ENCODE measurements at places on chromosomes 3 and 15.

- DNase-seq = no peak
Measured at GRCh38 chr15:81385721-81386076, 11.7 kb upstream of the TMC3 start.

DNA sequence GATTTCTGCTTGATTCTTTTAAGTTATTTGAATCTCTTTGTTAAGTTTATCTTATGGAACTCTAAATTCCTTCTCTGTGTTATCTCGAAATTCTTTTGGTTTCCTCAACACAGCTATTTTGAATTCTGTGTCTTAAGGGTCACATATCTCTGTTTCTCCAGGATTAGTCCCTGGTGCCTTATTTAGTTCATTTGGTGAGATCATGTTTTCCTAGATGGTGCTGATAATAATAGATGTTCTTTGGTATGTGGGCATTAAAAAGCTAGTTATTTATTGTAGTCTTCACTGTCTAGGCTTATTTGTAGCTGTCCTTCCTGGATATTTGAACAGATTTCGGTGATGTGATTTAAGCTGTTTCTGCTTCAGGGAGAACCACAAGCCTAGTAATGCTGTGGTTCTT, 615.6 kb upstream of the NECTIN3 start:
- DNase-seq = no peak

- DNase-seq = no peak
Measured at GRCh38 chr3:46463120-46463867, 1.4 kb downstream of the LTF start.

GRCh38 chr3:189269365-189269764, 97.6 kb downstream of the TPRG1 start:
- DNase-seq = no peak

DNA sequence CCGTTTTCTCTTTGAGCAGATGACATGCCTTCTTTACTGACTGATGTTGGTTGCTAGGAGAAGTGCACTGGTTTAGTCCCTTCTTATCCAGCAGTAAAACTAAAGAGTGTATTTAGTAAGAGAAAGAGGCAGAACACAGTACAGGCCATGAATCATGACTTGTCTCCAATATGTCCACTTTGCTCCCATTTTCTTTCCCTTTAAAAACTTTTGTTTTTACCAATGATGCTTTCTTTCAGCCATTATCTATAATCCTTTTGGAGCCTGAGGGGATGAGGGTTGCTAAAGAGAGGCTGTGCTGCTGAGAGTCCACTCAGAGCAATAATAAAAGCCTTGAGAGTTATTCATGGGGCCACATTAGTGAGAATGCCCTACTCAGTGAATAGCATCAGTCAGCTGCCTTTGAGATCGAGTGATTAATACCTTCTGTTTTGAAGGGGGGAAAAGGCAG, 12.2 kb downstream of the ROBO2 start:
- DNase-seq = no peak

DNA sequence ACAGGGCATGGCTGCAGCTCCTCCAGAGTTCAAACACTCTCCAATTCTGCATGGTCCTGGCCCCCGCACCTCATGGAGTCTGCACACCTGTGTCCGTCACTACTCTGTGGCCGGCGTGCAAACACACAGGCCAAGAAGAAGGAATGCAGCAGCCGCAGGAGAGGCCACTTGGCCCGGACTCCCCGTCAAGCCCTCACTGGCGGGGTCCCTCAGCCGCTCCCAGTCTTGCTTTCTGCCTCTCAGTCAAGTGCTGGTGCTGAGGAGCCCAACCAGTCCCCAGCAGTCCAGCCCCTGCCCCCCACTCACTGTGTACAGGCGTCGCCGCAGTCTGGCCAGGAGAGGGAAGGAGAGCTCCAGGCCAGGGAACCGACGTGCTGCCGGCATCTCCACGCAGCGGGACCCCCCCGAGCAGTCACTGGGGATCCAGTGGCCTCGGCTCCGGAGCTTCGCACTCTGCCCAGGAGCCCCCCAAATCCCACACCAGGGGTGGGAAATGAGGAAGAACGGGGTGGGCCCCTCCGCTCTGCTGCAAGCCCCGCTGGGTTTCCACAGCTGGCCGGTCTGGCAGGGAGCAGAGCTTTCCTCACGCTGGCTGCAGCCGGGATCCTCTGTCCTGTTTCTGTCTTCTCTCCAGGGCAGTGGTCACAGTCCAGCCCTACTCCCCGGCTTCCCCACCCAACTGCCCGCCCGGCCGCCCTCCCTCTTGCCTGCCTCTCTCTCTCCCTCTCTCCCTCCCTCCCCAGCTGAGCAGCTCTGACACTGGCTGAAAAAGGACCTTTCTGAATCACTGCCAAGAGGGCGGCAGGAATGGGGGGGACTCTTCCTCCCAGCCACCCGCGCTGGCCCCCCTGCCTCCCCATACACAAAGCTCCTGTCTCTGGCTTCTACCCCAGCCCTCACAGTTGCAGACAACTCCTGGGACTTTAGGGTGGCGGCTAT, 16.0 kb downstream of the TNK2 start:
- DNase-seq = no peak

DNA sequence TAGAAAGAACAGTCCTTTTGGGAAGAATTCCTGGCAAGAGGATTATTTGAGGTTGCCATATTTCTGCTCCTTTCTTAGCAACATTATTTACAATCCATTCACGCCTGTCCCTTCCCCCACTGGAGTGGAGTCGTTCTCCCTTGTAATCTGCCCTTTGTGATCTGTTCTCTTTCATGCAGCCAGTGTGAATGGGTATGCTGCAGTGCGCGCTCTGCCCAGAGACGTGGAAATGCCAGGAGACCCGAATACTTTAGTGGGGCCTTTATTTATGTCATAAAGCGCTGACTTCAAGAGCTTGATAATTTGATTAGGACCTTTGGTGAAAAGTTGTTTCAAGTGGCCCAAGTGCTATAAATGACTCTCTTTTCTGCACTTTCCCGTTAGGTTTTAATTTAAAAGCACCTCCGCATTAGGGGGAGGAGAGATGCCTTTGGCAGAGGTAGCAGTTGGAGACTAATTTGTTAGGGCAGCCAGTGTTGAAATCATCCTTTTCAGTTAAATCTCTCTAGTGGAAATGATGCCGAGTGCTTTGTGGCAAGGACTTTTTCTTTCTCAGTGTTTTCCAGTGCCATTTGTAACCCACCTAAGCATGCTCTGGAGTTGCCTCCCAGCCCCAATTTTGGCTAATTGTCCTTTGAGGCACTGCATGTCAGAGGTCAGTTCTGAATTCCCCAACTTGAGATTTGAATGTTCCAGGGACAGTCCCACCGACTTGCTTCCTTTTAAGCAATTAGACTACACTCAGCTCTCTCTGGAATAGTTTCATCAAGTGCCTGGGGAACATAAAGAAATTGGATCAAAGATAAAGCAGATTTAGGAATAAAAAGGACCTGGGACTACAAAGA, 52.4 kb downstream of the PSMD6 start:
- no peak for DNase-seq

GRCh38 chr3:59981377-59981776, 931.6 kb upstream of the CFAP20DC start:
- DNase-seq = no peak

GRCh38 chr15:60005352-60006202, 1.5 kb downstream of the FOXB1 start:
- DNase-seq = no peak

DNA sequence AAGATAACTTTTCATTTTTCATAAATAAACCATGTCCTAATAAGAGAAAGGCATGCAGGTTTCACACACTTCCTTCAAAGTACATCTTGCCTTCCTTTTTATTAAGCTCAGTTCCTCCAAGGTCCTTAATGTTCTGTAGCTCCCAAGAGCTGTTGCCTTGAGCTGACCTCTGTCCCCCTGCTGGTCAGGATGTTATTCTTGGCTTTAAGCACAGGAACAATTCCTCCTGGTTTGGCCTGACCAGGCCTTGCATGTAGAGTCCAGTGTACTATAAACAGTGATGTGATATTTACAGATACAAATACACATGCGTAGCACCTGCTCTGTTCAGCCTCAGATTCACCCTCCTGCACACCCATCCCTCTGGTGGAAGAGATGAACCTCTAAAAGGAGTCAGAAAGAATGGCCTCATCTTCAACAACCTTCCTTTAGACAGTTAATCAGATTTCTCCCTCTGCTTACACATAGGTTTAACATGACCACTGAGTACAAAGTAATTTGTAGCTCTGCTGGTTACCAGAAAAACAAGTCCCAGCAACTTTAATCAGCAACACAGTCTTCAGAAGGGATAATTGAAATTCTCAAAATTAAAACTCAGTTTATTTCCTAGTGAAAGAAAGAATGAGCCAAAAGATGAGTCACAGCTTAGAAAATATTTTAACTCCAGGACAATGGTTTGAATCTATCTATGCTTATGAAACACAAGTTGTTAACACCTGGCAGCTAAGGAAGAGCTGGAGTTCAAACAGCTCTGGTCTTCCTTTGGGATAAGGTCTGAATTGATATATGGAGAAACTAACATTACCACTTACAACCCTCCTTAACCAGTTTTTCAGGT, 46.5 kb downstream of the PTPN9 start:
- no peak for DNase-seq

GRCh38 chr3:126851382-126851781, 131.5 kb upstream of the PLXNA1 start:
- DNase-seq = no peak

DNA sequence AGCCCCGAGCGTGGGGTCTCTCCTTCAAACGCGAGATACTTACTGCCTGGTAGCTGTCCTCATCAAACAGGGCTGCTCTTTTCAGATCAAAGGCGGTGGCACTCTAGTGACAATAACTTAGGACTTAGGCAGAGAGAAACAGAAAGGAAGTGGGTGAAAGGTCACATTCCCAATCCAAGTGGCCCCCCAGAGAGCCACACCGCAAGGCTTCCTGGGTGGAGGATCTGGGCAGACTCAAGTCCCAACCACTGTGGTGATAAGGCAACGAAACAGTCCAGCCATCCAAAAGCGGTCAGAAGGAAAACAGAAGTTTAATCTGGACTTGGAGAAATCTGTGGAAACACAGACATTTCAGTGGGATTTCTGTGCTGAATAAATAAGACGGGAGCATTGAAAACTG, 227.2 kb downstream of the ADAMTS17 start:
- DNase-seq = no peak

GRCh38 chr15:36896949-36897348, 203.4 kb downstream of the MEIS2 start:
- DNase-seq = no peak

- DNase-seq = no peak
Measured at GRCh38 chr3:46112296-46112695, 85.0 kb upstream of the XCR1 start.

DNA sequence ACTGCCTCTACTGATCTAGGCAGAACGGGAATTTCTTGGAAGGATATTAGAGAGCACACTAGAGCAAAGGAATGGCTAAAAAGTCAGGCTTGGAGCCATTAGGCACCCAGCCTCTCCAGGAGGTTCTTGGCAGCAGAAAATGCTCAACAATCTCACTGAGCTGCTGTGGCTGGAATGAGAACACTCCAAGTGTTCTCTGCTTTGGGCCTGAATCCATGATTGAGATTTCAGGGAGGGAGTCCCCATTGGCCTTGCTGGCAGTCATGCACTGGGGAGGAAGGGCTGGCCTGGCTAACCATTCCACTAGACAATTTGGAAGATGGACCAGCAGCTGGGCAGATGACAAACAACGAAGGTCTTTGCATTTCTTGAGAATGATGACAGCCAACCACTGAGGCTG, 362.6 kb downstream of the SHQ1 start:
- no peak for DNase-seq

DNA sequence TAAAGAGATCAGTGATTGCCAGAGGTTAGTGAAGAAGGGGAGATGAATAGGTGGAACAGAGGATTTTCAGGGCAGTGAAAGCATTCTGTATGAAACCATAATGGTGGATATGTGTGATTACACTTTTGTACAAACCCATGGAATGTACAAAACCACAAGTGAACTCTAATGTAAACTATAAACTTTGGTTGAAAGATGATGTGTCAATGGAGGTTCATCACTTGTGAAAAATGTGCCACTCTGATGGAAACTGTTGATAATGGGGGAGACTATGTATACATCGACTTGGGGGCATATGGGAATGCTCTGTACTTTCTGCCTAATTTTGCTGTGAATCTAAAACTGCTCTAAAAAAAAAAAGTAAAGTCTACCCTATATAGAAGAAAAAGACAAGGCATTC, 68.7 kb upstream of the ARHGEF3 start:
- no peak for DNase-seq

- no peak for DNase-seq
Measured at GRCh38 chr3:7854266-7854665, 647.4 kb upstream of the LMCD1 start.

- no peak for DNase-seq
Measured at GRCh38 chr3:197847866-197848401, 56.9 kb downstream of the LRCH3 start.

DNA sequence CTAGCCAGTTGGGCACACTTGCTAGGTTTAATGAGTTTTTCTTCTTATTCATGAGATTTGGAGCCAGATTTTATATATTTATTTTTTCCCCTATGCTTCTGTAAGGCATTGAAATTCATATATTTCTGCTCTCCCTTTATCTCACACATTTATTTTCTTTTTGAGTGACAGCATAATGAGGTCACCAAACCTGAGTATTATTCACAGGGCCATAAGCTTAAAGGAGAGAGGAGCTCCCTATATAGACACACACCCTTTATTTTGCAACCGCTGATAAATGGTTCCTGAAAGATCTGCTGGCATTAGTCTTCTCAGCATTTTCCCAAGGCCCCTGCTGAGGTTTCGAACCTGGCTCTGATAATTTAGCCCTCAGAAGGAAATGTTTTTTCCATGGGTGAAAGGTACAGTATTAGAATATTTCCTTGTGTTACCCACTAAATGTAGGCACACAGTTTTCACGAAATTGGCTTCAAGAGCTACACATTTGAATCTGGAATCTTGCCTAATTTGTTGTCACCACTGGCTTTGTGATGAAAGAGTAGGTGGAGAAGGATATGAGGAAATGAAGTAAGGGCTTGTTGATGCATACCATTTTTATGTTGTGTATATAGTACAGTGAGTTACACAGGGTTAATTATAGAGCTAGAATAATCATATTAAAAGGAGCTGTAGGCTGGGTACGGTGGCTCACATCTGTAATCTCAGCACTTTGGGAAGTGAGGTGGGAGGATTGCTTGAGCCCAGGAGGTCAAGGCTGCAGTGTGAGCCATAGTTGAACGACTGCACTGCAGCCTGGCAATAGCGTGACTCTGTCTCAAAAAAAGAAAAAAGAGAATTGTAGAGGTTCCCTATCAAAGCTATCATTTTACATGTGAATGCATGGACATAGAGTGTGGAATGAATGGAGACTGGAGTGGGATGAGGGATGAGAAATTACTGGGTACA, 6.5 kb downstream of the KLHL18 start:
- DNase-seq = no peak

DNA sequence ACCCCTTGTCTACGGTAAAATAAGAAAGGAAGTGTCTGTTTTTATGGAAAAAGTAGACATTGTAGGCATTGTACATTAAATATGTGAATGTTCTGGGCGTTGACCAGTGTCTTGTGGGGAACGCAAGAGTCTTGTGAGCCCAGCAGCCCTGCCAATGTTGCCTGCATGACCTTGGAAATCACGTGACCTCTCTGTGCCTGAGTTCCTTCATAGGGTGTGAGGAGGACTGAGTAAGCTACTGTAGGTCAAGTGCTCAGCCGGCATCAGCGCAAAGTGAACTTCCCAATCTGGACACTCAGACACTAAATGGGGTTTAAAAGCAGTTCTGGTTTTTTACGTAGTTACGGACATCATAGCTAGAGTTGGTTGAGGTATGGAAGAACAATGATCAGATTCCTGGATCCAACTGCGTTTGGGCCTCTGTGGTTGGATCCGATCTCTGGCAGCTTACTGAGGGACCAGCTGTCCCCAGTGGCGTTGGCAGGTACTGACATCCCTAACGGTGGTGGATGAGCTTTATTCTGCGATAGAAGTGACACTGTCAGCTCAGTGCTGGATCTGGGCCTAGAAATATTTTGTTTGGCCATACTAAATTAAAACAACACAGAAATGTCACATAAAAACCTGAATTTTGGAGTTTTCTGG, 63.8 kb downstream of the SPSB4 start:
- DNase-seq = no peak

- no peak for DNase-seq
Measured at GRCh38 chr3:181484026-181484425, 227.7 kb upstream of the SOX2 start.
